ENCODE measurements at places on chromosomes 6 and 20.

GRCh38 chr20:58141496-58141895 is 87.0 kb downstream of the ANKRD60 start:
- no peak for DNase-seq

GRCh38 chr20:36644032-36644705 is 1.8 kb downstream of the SLA2 start:
- peak; percentile 42 for DNase-seq

DNA sequence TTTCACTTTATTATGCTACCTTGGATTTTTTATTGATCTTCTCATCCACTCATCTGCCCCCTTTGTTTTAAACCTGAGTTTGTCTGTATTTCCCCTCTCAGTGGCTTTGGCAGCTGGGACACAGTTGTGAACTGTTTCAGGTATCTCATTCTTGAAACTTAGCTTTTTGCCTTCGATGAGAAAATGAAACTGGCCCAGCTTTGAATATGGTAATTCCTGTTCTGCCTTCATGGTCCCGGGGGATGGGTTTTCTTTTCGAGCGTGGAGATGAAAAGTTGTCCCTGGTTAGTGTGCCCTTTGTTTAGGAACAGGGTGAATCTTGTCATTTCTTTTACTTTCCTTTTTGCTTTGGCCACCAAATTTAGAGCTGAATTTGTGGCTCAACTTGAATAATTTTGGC is 25.6 kb downstream of the DHX35 start:
- DNase-seq, result no peak

- no peak for DNase-seq
Measured at GRCh38 chr20:19981031-19981451, 36.1 kb upstream of the NAA20 start.

GRCh38 chr6:43665376-43665775 is 20.5 kb downstream of the RSPH9 start:
- DNase-seq, result no peak

GRCh38 chr20:43937591-43937990 is 22.9 kb downstream of the TOX2 start:
- no peak for DNase-seq

DNA sequence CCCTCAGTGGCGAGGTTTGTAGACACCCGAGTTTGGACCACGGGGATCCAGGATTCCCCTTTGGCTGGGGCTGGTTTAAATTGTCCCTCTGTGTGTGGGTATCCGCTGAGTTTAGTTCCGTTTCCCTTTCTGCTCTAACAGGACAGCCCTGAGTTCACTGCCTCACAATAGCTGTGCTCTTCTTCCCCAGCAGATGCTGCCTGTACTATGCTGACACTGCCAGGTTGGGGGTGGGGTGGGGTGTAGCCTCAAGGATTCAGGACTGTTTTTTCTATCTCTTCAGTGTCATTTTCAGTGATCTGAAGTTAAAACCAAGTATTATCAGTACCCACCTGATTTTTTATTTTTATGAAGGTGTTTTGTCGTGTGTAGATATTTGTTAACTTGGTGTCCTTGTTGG is 655.0 kb downstream of the COL12A1 start:
- DNase-seq, result no peak

DNA sequence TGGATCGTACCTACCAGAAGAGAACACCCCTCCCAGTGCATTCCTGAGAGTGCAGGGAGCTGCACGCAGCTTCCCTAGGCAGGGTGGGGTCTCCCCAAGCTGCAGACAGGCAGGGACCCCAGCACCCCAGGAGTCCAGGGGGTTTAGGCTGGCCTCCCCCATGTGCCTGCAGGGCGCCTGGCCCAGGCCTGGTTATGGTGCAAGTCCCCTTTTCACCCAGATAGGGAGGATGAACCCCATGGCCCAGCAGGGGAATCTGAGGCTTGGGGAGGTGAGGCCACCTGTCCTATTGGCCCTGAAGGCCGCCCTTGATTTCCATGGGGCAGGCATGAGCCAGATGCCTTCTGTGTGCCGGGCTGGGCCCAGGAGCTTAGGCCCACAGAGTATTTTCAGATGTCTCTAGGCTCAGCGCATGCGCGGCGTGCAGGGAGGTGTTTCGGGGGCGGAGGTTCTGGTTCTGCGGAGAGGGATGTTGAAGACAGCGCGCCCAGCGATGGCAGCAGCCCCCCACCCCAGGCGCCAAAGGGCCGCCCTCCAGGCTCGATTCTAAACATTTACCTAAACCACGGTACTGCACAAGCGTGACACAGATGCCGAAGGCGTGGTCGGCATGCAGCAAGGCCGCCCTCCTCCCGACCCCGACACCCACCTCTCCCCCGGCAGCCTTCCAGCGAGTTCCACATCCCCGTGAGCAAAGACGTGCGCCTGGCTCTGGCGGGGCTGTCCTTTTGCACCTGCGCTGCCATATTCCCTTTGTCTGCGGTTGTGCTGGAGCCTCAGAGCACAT is 29.4 kb downstream of the COL20A1 start:
- DNase-seq, result no peak

DNA sequence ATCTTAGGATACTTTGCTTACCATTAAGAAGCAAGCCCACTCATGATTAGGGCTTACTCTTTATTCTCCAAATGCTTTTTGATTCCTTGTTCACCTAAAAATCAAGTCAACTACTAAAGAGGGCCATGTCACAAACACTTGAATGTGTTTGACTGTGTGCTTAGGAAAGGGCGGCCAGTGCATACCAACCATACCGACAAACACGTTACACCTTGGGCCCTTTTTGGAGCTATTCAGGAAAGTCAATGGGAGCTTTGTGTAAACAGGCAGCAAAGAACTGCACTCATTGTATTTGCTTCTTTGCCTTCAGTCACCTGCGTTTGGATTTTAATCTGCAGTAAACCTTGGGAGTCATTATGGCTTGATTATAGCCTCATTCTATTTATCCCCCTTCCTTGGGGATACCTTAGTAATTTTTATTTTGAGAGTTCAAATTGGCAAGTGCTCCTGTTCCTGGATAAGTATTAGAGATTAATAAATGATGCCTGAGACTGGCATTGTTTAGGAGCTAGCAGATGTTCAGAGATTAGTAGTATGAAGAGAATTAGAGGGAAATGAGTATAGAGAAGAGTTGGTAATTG is 102.6 kb upstream of the HDGFL1 start:
- DNase-seq, result no peak

GRCh38 chr6:130252527-130253237 is 29.9 kb upstream of the SAMD3 start:
- no peak for DNase-seq

- DNase-seq, result peak; percentile 29
Measured at GRCh38 chr6:13355999-13356785, 27.9 kb upstream of the TBC1D7 start.

DNA sequence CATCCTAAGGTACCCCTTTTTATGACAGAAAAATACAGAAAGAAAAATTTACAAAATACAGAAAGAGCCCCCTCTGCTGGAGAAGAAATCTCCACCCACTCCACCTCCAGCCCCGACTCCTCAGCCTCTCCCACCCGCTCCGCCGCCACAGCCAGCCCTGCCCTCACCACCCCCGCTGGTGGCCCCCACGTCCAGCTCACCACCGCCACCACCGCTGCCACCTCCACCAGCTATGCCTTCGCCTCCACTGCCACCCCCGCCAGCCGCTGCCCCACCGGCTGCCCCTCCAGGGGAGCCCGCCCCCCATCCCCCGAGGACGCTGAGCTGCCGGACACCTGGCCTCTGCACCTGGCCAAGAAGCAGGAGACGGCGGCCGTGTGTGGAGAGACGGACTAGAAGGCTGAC is 17.7 kb downstream of the WFDC2 start:
- DNase-seq, result no peak

- no peak for DNase-seq
Measured at GRCh38 chr6:136501096-136501495, 49.1 kb downstream of the MAP7 start.

GRCh38 chr6:149084808-149085556 is 232.5 kb upstream of the TAB2 start:
- DNase-seq, result no peak

GRCh38 chr6:88641178-88641903 is 322.1 kb downstream of the RNGTT start:
- no peak for DNase-seq
